ENCODE measurements at places on chromosomes 11 and 22.

- DNase-seq = no peak
Observed at GRCh38 chr11:24592360-24592759, 95.5 kb downstream of the LUZP2 start.

- DNase-seq = no peak
Observed at GRCh38 chr11:27996066-27996465, 111.9 kb downstream of the KIF18A start.

- no peak for DNase-seq
Observed at GRCh38 chr22:49480331-49480730, 347.3 kb downstream of the BRD1 start.

DNA sequence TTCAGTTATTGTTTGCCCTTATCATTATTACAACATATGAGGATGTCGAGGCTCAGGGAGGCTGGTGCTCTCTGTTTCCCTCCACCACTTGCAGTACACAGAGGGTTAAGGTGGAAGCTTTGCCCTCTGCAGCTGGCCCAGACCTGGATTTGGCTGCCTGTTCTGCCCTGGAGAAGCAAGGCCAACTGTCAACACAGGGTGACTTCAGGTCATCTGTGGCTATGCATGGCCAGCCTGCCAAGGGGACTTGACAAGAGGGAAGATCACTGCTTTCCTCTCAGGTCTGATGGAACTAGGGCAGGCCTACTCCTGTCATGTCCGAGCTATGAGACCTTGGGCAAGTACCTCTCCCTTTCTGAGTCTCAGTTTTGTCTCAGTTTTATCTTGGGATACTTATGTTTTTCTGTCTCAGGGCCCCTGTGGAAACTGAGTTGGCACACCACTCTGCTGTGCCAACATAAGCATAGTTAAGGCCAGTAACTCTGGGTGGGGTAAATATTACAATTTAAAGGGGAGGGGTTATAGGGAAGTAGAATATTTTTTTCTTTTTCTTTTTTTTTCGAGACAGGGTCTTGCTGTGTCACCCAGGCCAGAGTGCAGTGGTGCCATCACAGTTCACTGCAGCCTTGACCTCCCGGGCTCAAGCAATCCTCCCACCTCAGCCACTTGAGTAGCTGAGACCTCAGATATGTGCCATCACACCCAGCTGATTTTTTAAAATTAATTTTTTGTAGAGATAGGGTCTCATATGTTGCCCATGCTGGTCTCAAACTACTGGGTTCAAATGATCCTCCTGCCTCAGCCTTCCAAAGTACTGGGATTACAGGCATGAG is 2.4 kb upstream of the THRSP start:
- DNase-seq = no peak

GRCh38 chr11:99019696-99020095 is 1.1 kb upstream of the CNTN5 start:
- DNase-seq = no peak

DNA sequence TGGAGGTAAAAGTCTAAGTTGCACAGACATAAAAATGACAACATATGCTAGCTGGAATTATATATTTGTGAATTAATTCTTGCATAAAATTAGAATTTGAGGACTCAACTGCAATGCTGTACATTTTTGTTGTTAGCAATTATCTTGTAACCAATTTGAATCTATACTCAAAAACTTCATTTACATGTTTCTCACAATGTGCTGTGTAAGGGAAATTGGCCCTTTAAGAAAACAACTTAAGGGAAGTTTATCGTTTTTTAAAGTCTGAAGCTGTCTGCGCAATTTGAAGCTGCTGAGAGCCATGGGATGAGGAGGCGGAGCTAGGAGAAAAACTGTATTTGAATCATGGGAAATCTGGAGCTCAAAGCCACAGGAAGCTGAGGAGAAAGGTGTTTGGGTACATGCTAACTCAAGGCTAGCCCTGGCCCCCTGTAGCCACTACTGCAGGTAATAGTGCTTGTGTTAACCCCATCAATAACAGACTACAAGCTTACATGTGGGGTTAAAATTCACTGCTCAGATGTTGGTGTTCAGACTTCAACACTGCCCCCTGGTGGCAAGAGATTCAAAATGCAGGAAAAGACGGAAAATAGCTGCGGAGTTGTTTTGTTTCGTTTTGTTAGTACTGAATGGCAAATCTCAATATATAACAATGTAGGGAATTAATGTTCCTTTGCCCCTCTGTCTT is 126.1 kb downstream of the BRD1 start:
- no peak for DNase-seq

DNA sequence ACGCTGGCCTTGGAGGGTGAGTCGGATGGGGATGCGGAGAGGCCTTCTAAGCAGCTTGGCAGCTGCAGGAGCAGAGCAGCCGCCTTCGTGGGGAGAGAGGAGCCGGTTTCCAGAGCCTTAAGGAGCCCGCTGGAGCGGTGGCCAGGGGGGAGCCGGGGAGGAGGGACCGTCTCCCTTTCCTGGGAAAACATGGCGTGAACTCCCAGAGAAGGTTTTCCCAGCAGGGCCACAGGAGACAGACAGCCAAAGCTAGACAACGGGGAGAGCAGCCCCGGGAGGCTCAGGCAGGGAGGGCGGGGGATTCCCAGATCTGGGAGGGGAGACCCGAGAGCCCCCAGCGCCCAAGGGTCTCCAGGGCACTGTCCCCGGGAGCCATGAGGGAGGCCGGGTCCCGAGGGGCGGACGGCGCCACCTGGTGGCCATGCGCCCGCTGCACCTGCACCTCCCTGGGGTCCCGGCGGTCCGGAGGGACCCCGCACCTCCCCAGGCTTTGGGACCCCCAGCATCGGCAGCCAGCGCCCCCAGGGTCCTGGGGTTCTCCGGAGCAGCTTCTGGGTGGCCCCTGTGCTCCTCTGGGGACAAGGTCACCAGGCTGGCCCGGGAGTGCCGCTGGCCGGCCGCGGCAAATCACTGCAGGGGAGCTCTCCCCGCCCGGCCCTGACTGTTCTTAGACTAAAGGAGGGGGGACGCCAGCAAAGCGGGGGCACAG is 2.4 kb upstream of the SYT8 start:
- peak; percentile 46 for DNase-seq

DNA sequence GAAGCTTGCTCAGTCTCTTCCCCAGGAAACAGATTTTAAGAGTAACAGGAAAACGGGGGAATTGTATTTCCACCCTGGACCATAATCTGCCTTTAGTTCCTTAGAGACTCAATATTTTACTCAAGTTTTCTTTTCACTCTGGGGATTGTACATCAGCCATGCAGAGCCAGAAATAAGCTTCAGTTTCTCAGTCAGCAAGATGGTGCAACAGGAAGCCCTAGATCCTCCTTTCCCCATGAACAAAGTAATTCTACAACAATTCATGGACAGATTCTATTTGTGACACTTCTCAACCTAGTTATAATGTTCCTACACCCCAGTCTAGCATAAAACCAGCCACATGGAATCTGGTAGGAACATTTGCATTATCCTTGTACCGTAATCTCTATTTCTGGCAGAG is 24.7 kb downstream of the OR8B2 start:
- DNase-seq = no peak

GRCh38 chr11:120224972-120225909 is 14.4 kb downstream of the OAF start:
- DNase-seq = no peak

DNA sequence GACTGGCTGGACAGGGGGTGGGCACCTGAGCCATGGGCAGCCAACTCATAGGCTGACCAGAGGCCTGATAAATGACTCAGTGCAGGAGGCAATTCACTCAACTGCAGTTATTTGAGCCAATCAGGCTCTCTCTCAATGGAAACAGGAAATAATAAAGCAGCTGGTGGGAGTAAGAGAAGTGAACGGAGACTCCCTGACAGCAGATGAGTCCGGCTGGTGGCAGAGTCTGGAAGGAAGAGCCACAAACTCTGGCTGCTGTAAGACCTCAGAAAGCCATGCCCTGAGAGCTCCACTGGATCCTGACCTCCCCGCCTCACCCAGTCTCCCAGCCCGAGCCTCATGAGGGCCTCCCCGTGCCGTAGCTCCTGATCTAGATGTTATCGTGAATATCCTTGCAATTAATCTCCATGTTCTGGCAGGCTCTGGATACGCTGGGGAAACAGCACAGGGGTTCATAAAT is 69.8 kb downstream of the TRIM29 start:
- DNase-seq = no peak

DNA sequence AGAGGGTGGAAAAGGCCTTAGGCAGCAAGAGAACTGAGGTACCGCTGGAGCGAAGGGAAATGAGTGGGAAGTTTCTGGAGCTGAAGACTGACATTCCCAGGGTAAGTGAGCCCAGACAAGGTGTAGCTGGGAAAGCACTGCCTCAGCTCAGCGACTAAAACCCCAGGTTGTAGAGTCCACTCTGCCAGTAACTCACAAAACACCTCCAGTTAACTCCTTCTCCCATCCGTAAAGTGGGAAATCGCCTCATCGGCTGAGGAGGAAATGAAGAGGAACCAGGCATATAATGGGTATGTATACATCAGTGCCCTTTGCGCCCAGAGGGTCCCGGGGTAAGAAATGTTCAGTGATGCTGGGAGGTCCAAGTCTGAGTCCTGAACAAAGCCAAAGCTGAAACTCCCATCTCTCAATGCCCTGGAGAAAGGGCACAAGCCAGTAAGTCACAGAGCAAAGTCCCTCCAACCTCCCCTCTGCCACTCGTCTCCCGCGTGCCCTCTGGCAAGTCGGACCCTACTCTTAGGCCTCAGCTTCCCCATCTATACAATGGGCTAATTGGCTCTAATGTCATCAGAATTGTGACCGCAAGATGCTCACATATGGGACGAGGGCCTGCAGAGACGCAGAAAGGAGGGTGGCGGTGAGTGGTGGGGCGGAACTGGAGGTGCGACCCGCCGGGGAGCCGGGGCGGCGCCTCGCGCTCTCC is 588 bp downstream of the VPS37C start:
- no peak for DNase-seq

GRCh38 chr22:47071078-47071806 is 308.8 kb downstream of the TBC1D22A start:
- DNase-seq = no peak

DNA sequence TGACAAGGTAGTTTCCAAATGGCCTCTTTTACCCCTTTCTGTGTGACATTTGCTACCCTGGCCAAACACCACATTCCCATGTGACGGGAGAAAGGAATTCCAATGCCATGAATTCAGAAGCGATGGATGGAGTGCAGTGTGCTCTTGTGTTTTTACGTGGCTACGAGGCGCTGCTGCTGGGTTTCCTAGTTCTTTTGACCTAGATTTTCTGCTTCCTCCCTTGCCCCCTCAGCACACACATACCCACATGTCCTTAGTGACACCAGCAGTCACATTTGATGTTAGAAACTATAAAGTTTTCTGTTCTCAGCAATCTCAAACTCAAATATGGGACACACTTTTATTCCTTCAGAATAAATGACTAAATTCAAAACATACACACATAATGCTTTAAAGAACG is 7.8 kb upstream of the TMA7B start:
- DNase-seq = no peak

- DNase-seq = no peak
Observed at GRCh38 chr22:30513462-30513861, 8.0 kb upstream of the SEC14L4 start.

- DNase-seq = no peak
Observed at GRCh38 chr11:77094841-77095365, 7.7 kb upstream of the OMP start.

GRCh38 chr11:45430361-45430760 is 144.2 kb upstream of the SYT13 start:
- no peak for DNase-seq

DNA sequence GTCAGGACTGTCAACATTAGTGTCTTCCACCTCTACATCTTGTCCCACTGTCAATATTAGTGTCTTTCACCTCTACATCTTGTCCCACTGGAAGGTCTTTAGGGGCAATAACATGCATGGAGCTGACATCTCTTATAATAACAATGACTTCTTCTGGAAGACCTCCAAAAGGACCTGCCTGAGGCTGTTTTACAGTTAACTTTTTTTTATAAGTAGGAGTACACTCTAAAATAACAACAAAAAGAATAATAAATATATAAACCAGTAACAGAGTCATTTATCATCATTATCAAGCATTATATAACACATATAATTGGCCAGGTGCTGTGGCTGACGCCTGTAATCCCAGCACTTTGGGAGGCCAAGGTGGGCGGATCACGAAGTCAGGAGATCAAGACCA is 57.5 kb downstream of the PAK1 start:
- DNase-seq = no peak

GRCh38 chr11:121513807-121514206 is 61.0 kb upstream of the SORL1-AS1 start:
- DNase-seq = no peak

DNA sequence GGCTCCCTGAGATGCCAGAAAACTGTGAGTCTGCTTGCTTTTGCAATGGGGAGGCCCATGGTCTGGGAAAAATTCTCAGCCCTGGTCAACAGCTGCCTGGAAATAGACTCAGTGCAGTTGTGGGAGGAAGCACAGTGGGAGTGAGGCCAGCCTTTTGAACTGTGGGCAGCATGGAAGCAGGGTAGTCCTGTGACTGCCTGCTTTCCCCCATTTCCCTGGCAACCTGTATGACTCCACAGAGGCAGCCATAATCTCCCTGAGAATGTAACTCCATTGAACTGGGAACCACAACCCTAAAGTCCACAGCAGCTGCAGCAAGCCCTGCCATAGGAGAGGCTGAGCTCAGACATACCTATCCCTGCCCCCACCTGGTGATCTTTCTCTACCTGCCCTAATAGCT is 494.6 kb upstream of the FAT3 start:
- DNase-seq = no peak

DNA sequence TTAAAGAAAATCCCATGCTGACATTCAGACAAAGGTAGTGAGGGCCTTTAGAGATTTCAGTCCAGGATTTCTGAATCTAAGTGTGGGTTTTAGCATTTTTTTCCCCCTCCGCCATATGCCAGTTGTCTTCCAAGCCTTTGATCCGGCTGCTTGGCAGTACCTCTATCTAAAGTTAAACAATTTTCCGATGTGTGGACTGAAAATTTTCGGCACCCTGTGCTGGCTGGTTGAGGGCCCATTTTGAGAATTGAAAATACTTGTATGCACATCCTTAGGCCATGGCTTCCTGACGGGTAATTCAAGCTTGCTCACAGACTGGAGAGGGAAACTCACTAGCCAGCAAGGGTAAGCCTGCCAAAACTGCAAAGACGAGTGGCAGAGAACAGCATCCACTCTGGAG is 131.9 kb upstream of the NARS2 start:
- no peak for DNase-seq

DNA sequence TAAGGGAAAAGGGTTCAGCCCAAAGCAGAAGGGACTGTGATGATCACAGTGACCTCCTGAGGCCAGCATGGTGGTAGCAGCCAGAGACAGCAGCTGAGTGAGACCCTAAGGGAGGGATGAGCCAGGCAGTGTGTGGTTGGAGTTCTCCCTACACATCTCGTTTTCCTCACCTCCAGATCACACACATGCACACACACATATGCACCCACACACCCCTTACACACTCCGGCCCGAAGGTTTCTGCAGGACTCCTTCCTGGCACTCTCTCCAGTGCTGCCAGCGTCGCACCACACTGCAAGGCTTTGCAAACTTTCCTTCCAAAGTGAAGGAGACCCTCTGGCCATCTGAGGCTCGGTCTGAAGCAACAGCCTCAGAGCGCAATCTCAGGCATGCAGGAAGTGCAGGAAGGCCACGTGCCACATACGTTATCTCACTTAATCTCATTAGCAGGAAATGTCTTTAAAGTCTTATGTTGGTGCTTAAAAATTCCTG is 26.9 kb upstream of the TP53I11 start:
- no peak for DNase-seq

- DNase-seq = no peak
Observed at GRCh38 chr11:64109332-64109731, 56.6 kb downstream of the MACROD1 start.
